Stimulated activated CD4-positive, alpha-beta T cell treated with anti-CD3 and anti-CD28 coated beads, Interleukin-1b, Interleukin-23, amount 100 ng/mL, for 1 hour (primary cell): ENCODE measurements at places on chromosomes 7 and 10.
A peak's percentile ranks its signal among the peaks of the same experiment; 100 is the strongest.

GRCh38 chr7:149883452-149883861 lies 9.7 kb downstream of the ATP6V0E2 start:
- no peak for DNase-seq

DNA sequence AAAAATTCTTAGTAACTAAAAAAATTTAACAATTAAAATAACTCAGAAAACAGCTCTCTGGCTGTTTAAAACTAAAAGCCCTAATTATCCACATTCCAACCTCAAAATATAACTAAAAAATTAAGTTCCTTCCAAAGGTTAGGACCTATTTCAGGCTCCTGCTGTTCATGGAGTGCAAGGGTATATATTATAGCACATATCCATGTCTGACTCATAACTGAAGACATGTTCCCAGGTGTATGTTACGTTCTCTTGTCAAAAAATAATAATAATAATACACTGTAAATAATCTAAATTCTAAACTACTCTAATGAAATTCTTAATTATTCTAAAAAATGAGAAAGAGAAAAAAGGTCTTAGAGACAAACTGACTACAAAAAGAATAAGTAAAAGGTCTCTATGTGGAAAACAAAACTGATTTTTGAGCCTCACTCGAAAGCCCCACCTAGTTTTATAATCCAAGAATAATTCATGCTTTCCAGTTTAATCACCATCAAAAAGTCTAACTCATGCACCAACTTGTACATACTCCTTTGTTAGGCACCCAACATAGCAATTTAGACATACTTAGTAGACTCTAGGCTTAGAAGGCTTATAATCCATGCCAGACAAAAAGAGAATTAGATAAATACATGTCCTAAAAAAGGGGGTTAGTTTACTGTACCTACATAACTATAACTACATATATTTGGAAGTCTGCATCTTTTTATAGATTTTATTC lies 171.4 kb downstream of the KMT2E start:
- no peak for DNase-seq

DNA sequence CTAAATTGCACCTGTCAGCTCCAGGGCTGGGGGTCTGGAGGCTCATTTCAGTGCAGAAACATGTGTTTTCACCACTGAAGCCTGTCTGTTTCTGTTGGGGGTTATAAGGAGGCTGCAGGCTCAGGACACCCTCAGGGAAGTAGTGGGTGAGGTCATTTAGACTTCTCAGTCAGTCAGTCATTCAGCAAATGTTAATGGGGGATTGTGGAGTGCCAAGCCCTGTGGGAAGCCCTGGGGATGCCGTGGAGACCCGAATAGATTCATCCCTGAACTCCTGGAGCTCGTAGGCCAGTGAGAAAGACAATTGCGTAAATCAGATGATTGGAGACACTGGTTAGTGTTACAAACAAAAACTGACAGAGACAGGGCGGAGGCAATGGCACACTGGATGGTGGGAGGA lies 19.2 kb downstream of the LHPP start:
- DNase-seq: no peak

DNA sequence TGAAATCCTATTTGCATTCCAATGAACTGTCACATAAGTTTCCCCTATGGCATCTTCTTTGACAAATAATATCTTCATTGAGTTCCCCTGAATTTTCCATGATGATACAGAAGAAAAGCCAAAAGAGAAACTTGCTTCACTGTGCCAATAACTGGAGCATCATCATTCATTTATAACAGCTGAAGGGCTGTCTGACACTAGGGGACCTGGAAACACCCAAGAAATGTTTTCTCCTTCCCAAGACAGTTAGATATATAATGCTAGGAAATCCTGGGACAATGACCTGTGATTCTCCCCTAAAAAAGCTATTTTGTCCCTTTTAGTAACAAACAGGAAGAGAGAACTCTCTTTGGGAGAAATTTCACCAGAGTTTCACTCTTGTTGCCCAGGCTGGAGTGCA lies 133.6 kb downstream of the SEMA3C start:
- DNase-seq: no peak

GRCh38 chr10:73940634-73941221 lies 29.8 kb downstream of the PLAU start:
- DNase-seq: peak; percentile 68

- DNase-seq: no peak
Observed at GRCh38 chr10:124262234-124262865, 156.4 kb downstream of the OAT start.

DNA sequence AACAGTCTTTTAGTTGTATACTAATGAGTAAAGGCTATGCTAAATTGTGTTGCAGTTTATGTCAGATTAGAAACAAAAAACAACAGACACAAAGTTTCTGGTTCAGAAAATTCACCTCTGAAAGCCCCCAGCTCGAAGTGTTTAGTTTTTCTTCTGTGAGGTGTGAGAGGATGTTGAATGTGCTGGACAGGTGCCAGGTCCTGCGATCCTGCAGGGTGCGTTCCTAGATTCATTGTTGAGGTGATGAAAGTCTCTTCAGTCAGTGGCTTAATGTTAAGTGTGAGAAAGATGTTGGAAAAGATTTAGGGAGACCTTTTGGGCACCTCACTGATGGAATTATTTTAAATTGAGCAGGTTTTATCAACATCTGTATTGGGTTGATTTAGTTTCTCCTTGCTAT lies 287.3 kb downstream of the SDK1 start:
- DNase-seq: no peak

DNA sequence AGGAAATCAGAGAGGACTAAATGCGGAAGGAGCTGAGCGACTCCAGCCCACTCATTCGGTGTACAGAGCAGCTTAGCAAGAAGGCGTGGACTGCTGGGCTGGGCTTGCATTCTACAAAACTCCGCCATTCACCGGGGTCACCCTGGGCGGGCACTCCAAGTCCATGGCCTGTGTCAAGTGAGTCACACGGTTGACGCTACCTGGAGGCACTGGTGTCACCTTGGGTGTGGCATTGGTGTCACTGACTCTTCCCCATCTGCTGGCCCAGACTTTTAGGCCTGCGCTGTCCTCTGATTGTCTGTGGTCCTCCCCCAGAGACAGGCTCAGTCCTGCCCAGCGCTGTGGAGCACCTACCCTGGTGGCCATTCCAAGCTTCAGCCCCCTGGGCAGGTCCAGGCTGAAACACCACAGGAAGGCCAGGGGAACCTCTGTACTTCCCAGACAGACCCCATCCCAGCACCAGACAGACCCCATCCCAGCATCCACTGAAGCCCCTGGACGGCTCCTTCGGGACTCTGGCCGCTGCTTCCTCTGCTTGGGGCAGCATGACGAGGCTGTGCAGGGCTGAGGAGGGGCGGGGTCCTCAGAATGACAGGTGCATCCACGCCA lies 30.6 kb upstream of the CNPY1 start:
- no peak for DNase-seq

DNA sequence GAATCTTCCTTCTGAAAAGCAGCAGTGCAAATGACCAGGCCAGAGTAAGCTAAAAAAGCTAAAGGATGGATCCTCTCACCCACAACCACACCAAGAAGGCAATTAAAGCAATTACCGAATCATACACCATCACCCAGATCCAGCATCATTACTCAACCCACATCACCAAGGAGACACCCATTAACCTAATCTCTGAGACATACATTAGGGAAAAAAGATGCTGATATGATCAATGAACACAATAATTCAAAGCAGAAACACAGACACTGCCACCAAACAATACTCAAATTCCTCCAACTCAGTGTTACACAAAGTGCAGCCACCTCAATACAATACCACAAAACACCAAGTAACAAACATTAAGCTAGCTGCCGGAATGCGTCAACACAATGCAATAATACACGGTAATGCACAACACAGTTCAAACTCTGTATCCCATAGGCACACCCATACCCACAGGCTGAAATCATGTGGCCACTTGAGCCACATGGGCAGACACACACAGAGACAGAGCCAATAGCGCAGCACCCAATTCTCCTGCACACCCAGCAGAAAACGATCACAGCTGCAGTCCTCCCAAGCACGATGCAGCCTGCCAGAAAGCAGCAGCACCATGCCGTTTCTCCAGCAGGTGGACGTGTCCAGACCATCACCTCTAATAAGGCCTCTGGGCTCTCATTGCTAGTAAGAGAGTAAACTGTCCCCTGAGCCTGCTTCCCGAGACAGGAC lies 21.5 kb downstream of the PAX2 start:
- DNase-seq: no peak

- DNase-seq: no peak
Observed at GRCh38 chr7:112346381-112347060, 103.7 kb upstream of the IFRD1 start.

DNA sequence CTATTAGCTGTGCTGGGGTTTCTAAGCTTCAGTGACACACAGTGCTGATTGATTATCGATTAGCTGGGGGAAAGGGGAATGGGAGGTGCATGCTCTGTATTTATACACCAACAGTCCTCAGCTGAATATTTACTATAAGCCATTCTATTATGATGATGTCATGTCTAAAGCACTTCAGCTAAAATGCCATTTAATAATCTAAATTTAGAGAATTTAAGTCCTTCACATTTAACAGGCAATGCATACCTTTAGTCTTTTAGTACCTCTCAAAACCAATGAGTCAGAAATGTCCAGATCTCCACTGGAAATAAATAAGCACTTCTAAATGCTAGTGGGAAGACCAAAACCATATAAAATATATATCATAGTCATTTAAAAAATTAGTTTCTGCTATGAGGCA lies 24.6 kb downstream of the RPP38 start:
- no peak for DNase-seq

DNA sequence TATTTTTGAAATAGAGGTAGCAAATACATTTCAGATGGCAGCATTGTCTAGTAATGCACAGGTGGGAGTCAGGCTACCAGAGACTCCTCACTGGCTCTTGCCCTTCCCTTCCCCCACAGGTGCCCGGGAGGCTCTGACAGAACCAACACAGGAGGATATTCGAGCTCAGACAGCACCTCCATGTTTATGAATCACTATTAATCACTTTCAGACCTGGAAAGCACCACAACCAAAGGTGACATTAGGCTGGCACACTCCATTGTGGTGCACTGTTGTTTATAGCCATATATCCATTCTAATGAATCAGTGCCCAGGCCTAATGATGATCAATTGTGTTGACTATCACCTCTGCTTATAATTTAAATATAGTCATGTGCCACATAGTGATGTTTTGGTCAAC lies 107.8 kb upstream of the NAMPT start:
- no peak for DNase-seq

DNA sequence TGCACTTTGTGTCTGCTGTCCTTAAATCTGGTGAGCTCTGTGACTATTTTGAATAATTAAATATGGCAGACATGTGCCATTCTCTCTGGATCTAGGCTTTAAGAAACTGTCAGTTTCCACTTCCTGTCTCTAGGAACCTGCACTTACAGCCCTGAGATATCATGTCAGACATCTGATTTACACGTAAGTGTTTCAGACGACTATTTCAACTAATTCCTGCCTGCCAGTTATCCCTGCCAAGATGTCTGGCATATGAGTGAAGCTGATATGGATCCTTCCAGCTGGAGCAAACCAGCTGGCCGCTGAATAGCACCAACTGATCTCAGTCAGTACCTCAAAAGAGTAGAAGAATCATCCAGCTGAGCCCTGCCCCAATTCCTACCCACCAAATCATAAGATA lies 362.2 kb upstream of the SMIM30 start:
- DNase-seq: no peak

DNA sequence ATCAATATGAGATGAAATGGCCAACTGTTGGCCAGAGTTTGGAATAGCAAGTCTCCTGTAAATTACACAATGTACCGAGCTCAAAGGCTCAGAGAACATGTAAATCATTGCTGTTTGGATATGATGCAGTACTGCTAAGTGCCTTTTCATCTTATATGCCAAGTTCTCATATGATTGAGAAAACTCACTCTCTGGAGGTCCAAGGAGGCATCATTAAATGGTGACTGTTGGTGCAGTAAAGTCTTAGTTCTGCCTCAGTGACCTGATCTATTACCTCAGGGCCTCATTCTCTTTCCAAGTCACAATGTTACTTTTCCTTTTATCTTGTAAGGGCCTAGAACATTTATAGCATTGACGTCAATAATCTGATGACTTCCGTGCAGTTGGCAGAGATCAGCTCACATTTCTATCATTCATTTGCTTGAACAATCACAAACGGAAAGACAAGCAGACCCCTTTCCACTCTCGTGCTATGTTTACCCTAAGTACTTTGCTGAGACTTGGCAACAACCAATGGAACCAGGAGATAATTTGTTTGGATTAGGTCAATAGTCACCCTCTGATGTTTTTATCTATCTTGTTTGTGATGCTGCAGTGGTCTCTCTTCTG lies 32.6 kb upstream of the PDK4 start:
- DNase-seq: no peak

DNA sequence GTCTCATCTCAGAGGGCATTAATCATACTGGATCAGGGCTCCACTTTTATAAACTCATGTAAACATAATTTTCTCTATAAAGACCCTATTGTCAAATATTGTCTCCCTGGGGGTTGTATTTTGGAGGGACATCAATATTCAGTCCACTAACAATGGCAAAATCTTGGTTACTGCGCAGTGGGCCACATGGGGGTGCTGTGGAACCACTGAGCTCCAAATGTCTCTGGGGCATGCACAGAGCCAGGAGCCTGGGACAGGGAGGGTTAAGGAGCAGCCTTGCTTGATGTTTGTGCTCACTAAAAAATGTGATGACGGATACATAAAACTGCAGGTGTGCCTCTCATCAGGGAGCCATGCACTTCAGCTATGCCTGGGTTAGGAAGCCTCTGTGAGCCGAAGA lies 62.1 kb upstream of the PRSS58 start:
- no peak for DNase-seq

DNA sequence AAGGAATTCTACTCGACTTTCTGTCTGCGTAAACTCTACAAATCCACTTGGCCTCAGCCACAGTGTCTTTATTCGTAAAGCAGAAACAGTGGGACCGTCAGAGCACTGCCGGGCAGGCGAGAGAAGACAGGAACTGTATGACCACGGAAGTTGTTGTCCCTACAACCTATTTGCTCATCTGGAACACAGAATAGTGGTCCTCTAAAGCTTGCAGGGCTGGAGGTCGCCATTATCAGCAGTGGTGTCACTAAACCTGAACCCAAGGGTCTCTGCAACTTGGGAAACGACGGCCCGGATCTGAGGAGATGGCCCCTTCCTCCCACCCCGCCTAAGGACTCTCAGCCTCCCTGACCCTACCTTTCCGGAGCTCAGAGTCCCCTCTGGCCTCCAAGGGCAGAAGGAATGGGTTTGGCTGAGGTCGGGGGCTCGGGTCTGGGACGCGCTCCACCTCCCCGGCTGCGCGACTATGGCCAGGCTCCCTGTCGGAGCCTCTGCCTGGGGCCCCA lies 442 bp downstream of the STYXL1 start:
- no peak for DNase-seq

GRCh38 chr7:27661811-27662489 lies 733 bp downstream of the HIBADH start:
- no peak for DNase-seq

GRCh38 chr10:67537906-67538305 lies 158.1 kb downstream of the CTNNA3 start:
- no peak for DNase-seq

DNA sequence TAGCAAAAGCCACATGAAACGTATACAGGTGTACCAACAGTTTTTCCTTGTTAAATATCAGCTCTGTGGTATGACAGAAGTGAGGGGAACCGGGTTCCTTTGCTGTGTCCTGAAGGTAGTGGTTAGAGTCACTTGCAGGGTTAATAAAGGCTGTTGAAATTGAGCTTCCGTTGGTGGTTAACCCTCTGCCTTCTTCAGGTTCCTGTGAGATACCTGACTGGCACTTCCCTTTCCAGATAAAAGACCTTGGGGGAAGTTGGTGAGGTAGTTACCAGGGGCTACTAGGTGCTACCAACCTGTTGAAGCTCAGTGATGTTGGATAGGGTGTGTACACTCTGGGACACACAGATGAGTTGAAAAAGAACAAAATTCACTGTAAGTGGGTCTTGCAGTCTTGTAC lies 384.1 kb downstream of the GATA3 start:
- no peak for DNase-seq
